Central memory CD4-positive, alpha-beta T cell (primary cell): ENCODE measurements at places on chromosomes 2 and 18.

DNA sequence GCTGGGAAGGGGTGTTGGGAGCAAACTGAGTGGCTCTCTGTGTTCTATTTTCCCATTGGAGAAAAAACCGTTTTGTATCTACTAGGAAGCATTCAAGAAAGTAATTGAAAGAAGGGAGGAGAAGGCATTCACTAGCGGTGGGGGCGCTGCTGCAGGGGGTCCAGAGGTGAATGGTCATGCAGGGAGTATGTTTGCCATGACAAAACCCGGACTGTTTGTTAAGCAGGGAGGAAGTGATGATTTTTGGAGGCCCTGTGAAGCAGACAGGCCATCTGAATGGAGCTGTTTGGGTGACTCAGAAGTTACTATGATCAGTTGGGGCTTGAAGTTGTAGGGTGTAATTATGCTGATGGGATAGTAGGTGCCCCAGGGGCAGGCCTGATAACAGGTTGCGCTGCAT is 7.0 kb downstream of the TAF4B start:
- no peak for DNase-seq

GRCh38 chr2:108396845-108397244 is 19.1 kb downstream of the SULT1C4 start:
- no peak for DNase-seq

DNA sequence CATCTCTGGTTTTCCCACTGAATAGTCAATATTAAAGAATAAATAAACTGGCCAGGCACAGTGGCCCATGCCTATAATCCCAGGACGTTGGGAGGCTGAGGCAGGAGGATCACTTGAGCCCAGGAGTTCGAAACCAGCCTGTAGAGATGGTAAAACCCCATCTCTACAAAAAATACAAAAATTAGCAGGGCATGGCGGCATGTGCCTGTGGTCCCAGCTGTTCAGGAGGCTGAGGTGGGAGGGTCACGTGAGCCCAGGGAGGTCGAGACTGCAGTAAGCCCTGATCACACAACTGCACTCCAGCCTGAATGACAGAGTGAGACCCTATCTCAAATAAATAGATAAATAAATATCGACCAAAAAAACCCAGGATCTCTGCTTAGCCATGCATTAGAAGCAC is 50.2 kb upstream of the BIN1 start:
- DNase-seq = no peak

- DNase-seq = no peak
Observed at GRCh38 chr2:98498703-98499440, 54.2 kb downstream of the INPP4A start.

DNA sequence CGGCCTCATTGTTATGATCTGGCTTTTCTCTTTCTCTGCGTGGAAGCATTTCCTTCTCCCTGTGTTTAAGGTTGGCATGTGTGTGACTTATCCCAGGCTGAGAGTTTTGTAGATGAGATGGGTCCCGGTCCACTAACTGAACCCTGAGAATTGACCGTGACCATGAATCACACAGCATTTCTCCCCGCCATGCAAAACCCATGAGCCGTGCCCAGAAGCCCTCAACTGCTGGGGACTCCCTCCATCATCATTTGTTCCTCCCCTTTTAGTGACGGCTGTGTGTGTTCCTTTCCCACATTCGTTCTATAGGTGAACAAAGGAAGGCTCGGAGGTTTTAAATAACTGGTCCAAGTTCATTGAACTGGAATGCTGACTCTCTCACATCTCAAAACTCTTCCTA is 30.1 kb upstream of the TXNDC2 start:
- no peak for DNase-seq

GRCh38 chr18:2444201-2444875 is 127.0 kb downstream of the METTL4 start:
- DNase-seq = no peak

DNA sequence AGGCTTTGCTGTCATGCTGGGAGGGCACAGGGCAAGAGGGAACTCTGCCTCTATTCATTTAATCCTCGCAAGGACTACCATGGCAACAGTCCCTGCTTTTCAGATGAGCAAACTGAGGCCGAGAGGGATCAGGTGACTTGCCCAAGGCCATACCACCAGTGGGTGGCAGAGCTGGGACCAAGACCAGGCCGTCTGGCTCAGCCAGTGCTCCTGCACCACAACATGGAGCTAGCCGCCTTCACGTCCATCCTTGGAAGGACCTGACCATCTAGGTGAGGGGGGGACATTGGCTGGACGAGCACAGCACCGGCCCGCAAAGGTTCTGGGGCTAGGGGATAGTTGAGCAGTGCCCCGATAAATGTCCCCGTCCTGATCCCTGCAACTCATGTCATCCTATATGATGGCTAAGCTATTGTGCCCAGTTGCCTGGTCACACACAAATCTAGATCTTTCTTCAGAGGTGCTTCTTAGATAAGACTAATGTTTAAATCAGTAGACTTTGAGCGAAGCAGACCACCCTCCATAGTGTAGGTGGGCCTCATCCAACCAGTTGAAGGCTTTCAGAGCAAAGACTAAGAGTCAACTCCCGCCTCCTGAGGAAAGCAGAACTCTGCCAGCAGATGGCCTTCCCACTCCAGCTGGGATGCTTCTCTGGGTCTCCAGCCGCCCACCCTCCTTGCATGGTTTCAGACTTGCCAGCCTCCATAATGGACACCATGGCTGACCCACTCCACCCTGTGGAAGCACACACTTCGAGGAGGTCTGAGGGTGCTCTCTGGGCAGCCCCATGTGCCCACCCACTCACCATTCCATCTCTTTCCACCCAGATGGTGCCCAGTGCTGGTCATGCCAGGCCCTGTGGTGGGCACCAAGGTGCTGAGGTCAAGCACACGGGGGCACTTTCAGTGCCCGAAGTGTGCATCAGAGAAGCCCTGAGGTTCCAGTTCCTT is 214.8 kb upstream of the RAB6C start:
- no peak for DNase-seq

DNA sequence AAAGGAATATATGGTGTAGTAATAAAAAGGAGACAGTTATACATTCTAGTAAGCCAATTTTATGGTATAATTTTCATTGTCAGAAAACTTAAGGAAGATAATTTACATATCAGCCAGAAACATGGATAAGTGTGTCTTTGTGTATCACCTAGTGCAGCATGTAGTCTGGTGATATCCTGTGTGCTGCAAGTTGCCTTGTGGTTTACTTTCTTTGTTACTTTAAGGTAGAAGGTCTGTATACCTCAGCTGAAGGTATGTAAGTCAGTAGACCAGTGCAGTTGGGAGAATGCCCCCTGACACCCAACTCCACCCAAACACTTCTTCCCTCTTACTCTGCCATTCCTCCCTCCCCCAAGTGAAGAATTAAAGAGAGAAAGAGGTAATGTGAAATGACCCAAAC is 11.0 kb downstream of the GORASP2 start:
- DNase-seq = no peak

GRCh38 chr2:39121523-39122063 is 742 bp upstream of the SOS1 start:
- DNase-seq = no peak

DNA sequence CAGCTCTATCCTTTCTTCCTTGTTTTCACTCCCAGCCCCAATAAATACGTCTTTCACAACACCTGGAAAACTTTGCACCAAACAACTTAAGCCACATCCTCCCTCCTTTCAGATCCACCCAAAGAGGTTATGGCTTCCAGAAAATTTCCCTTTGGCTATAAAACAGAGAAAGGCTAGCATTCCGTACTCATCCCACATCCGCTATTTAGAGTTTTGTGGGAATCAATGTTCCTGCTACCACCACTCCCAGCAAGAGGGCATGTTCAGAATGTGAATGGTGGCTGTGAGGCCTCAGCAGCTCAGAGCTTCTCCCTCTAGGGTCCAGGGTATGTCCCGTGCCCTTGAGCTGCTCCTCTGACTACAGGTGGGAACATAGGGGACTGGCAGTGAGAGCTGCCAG is 214.6 kb downstream of the NCK2 start:
- DNase-seq = no peak

DNA sequence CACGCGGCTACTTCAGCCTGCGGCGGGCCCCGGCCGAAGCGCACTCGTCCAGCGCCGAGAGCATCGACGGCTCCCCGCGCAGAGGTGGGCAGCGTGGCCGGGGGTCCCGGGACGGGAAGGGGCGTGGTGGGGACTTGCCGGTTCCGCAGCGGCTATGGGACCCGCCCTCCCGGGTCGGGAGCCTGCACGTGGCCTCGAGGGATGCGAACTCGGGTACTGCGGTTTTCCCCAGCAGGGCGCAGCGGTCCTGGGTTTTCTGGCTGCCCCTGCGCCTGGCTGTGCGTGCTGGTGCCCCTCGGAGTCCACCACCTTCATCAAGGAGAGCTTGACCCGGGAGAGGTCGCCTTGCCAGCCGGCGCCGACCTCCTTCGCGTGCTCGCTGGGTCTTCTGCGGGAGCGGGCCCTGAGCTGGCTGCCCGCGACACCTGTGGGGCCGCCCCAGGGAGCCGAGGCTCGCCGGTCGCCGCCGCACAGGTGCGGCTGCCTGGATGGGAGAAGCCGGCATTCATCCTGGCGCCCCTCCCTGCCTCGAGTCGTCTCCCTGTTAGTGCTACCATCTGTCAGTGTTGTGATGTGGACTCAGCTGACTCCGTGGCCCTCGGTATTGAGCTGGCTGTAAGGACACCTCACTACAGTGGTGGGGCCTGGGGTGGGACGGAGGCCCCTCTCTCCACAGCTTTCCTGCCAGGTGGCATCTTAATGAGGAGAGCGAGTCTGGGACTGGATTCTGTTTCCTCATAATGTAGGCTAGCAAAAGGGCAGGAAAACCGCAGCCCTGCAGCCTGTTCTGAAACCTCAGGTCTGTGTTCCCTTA is 177.3 kb downstream of the AGAP1 start:
- no peak for DNase-seq

GRCh38 chr18:78431606-78432005 is 548.0 kb upstream of the SALL3 start:
- DNase-seq = no peak

DNA sequence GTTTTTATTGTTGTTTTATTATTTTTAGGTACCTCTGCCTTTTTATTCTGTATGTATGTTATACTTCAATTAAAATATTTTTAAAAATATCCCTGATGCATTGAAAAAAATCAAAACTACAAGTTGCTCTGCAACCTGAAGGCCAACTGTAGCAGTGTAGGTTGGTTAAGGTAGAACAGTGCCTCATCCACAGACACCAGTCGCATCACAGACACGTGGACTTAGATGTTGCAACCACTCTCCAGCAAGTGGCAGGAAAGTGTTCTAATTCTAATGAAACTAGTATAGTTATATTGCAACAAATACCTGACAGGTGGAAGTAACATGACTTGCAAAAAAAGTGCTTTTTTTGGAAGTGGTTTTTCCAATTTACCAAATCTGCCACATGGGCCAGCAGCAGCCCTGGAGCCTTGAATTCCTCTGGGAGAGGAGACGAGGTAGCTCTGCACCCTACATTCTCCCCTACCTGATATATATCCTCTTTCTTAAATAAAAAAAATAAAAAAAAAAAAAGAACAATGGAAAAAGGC is 28.4 kb upstream of the SLC3A1 start:
- DNase-seq = no peak

DNA sequence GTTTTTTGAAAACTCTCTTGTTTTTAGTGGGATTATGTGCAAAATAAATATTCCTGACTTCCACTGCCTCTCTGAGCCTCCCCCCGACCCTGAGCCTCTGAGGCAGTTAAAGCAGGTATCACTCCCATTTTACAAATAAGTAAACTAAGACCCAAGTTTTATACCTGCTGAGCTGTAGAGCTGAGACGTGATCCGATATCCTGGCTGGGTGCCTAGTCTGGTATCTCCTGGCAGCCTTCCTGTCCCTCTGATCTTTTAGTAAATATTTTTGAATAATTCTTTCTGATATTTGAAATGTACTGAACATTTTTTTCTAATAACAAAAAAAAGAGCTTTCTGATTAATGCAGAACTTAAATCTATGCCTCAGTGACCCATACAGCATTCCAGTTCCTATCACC is 108.3 kb upstream of the NOSTRIN start:
- DNase-seq = no peak

DNA sequence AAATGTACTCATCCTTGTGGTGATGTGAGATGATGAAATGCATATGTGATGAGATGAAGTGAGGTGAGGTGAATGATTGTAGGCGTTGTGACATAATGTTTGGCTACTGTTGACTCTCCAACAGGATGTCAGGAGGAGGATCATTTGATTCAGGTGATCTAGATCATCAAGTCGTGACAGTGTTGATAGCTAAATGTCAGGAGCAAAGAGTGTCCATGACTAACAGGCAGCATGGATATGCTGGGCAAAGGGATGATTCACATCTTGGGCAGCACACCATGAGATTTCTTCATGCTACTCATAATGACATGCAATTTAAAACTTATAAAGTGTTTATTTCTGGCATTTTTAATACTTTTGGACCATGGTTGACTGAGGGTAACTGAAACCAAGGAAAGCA is 40.2 kb upstream of the UBXN4 start:
- no peak for DNase-seq

GRCh38 chr18:55489034-55489986 is 98.7 kb downstream of the TCF4 start:
- DNase-seq = no peak

- no peak for DNase-seq
Observed at GRCh38 chr2:81658227-81658626, 1353.7 kb upstream of the LRRTM1 start.

DNA sequence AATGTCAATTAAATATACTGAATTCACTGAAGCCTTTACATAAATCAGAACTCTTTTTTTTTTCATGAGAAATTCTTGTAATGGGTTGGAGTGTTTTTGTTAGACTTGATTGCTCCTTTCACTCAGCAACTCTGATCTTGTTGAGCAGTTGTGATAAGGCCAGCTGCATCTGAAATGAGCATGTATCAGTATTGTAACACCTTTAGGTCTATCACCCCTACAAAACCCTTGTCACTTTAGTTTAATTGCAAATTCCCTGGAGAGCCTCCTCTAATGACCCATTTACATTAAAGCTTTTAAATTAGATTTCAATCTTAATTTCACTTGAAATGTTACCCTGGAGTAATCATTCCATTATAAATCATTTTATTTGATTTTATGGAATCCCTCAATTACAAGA is 346.8 kb upstream of the TCF4 start:
- no peak for DNase-seq

- no peak for DNase-seq
Observed at GRCh38 chr2:181074457-181074856, 94.1 kb downstream of the UBE2E3 start.

DNA sequence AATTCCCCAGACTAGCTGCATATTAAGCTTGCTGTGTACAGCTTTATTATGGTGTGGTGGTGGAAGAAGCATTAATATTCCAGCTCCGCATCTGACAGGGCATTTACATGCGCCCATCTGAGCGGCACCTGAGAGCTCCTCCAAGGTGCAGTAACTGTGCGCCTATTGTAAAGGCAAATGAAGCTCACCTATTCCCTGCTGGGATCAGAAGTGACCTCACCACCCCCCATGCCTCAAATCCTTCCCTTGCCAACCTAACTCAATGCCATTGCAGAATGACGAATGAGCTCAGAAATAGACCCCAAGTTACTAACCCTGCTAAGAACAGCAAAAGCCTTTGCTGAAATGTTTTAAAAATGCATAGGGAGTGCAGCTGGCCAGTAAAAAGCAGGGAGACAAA is 14.3 kb downstream of the BCL11A start:
- DNase-seq = no peak
